ENCODE measurements at places on chromosomes 6 and 20.

DNA sequence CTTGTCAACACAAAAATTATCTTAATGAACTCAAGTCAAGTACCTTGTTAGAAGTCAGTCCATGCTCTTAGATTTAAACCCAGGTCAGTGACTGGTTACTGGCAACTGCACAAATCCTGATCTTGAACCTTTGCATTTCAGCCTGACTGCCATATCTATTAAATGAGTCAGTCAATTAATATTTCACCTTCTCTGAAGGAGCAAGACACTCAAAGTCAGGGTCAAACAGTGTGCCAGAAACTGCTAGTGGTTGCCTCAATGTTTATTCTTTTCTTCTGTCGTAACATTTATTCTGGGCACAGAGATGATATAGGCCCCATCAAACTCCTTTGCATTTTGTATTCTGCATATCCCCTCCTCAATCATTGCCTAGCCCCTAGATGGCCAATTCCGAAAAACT is 193.9 kb upstream of the MOCS1 start:
- DNase-seq, result no peak

- DNase-seq, result no peak
Measured at GRCh38 chr20:32474009-32474716, 111.0 kb downstream of the NOL4L start.

DNA sequence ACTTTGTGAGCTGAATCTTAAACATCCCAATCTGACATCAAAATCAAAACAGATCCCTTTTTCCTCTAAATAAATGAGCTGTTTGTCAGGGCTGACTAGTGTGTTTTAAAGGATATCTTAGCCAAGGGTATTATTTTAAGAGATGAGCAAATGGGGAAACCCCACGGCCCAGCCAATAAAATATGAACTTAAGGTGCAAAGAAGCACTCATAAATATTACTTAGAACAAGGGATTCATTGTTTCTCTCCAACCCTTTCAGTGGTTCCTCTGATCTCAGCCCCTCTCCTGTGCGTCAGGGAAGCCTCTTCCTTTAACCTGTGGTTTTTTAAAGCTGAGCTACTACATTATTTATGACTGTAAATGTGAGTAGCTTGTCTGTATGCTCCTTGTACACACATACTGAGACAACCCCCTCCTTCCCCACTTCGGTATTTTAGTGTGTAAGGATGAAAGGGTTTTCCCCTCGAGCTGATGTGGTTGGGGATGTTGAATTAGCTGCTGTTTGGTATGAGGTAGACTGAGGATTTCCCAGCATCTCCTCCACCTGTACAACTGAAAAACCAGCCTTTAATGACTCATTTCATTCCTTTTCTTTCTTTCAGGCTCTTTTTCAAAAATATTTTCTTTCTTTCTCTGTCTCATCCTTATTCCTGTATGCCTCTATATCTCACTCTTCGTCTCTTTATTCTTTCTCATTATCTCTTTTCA is 6.5 kb downstream of the BMP5 start:
- DNase-seq, result no peak

DNA sequence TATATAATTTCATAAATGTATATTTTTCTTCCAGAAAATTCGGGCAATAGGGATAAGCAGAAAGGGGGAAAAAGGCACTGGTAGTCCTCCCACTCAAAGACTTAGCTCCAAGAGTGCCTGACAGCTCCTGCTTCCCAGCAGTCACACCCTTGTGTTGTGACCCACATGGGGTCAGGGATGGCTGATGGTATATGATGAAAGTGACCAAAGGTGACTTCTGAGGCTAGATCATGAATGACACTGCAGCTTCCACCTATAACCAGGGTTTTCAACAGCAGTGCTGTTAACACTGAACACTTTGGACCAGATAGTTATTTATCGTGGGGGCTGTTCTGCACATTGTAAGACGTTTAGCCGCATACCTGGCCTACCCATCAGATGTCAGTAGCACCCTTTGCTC is 22.3 kb downstream of the FAM50B start:
- DNase-seq, result no peak

DNA sequence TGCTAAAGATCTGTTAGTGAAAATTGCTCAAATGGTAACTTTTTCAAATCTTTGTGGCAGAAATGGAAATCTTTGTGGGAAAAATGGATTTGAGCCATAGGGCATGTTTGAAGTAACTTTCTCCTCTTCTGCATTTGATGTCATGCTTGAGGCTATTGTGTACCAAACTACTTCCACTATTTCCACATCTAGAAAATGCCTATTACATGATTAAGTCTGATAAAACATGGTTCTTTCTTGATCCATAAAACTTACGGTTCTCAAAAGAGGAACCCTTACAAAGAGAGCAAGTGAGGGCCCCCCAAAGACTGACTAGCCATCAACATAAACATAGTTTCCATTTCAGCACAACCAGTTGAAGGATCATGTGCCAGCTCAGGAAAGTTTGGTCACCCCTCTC is 150.6 kb downstream of the NFATC2 start:
- no peak for DNase-seq

- no peak for DNase-seq
Measured at GRCh38 chr20:2937902-2938301, 64.6 kb downstream of the PTPRA start.

GRCh38 chr6:43616725-43617472 is 12.2 kb downstream of the GTPBP2 start:
- DNase-seq, result no peak

GRCh38 chr6:35955071-35955470 is 34.2 kb upstream of the SRPK1 start:
- no peak for DNase-seq

GRCh38 chr6:50990750-50991446 is 172.2 kb downstream of the TFAP2B start:
- DNase-seq, result no peak

- DNase-seq, result no peak
Measured at GRCh38 chr6:165732696-165733488, 69.9 kb upstream of the PDE10A start.

DNA sequence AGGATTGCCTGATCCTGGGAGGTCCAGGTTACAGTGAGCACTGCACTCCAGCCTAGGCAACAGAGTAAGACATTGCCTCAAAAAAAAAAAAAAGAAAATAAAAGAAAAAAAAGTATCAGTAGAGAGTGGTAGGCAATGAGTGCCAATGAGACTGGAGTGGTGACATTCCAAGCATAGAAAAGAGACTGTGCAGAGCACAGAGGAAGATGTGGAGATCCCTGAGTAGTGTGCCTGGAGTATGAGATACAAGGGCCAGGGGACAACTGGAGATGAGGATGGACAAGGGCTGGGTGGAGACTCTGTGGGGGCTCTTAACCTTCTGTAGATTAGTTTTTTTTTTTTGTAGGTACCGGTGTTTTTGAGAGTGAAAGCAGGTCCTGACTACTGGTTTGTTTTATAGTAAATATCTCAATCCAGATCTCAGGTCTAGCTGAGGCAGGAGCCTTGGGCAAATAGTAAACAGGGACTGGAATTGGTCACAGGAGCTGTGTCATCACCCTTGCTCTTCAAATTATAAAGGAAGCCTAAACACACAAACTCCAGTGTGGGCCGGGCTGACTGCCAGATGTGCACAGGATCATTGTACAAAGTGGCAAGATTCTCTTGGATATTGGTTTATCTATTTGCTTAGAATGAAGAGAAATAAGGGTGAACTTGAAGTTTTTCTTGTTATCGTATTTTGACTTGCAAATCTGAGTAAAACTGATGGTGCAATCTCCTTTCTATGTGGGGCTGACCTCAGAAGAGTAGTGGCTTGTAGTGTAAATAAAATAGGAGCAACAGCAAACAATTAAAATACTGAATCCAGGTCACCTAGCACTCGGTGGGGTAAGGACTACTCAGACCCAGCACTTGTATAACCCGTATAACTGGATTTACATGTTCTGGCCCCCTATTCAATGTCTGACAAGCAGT is 144.9 kb downstream of the SOX4 start:
- DNase-seq, result no peak

Data from CD4-positive, alpha-beta T cell treated with Interleukin-15 for 4 hours (primary cell).